ENCODE measurements at places on chromosomes 4 and X. TPM values are rescaled to one million over a fixed set of nuclear protein-coding genes. Genes with fewer than 3 reads are reported as not detected.

Gene CLDN2
- total RNA-seq = not detected

Gene CCNA2
- total RNA-seq = 45.3 TPM

Gene AFF2
- total RNA-seq = 1.1 TPM

Gene SPANXN3
- not detected for total RNA-seq

Gene NXF2B
- not detected for total RNA-seq

Gene USP17L30
- not detected for total RNA-seq

Gene DMRTC1
- not detected for total RNA-seq

Gene CORIN
- total RNA-seq = 0.63 TPM

- DNase-seq = no peak
Observed at GRCh38 chr4:178296669-178297068, 854.4 kb upstream of the AGA start.

- no peak for DNase-seq
Observed at GRCh38 chrX:43469391-43470054, 186.6 kb upstream of the MAOA start.

DNA sequence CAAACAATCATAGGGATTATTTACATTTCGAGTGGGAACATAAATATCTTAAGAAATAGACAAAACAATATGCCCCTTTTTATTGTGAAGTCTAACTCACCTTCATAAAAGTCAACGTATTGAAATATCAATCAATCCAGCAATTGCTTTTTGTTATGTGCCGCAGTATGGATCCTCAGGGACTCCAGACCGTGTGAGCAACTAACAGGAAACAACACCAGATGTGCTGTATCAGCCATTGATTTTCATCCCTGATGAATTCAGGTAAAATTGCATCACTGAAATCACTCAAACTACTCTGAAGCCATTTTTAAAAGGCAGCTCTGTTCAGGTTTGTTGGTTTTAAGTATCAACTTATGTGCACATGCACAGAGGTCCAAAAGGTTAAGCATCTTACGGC, 197.3 kb upstream of the FAT1 start:
- no peak for DNase-seq

- no peak for DNase-seq
Observed at GRCh38 chr4:98558471-98559169, 99.8 kb downstream of the TSPAN5 start.

- peak; percentile 42 for DNase-seq
Observed at GRCh38 chr4:108783665-108784463, 21.0 kb upstream of the ETNPPL start.

DNA sequence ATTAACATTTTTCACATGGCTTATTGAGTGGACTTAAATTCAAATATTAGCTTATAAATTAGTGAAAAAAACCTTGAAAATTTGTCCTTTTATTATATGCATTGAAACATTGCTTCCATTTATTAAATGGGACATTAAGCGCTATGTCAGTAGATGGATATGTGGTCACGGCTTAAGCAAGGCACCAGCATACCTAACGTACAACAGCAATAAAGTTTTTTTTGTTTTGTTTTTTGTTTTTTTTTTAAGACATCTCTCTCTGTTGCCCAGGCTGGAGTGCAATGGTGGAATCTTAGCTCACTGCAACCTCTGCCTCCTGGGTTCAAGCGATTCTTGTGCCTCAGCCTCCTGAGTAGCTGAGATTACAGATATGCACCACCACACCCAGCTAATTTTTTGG, 31.6 kb downstream of the PGM2 start:
- DNase-seq = no peak

DNA sequence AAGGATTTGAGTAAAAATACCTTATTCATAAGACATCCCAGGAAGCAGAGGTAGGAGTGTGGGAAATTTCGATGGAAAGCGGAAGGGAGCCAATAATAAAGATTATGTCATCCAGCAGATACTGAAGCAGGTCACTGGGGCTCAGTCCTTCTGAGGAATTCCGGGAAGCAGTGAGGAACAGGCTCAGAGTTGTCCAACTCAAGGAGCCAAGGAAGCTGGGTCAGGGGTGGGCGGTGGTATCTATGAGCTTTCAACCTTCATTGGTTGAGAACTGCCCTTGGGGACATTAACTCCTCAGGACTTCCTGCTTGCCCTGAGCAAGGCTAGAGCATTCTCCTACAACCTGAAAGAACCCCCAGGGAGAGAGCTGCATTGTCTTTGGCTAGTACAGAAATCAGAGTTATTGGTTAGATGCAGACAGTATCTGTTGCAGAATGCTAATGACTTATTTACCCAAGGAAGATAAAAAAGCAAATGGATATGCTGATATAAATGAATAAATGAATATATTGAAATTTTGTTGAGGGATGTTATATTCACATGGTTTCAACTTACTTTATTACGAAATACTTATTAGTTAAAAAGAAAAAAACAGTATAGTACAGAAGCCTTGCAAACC, 68.2 kb downstream of the DMP1 start:
- DNase-seq = no peak

GRCh38 chr4:16622826-16623225, 275.6 kb downstream of the LDB2 start:
- DNase-seq = no peak

GRCh38 chrX:121858867-121859647, 811.6 kb downstream of the GLUD2 start:
- no peak for DNase-seq

GRCh38 chr4:99696801-99697200, 39.2 kb upstream of the C4orf54 start:
- DNase-seq = no peak

DNA sequence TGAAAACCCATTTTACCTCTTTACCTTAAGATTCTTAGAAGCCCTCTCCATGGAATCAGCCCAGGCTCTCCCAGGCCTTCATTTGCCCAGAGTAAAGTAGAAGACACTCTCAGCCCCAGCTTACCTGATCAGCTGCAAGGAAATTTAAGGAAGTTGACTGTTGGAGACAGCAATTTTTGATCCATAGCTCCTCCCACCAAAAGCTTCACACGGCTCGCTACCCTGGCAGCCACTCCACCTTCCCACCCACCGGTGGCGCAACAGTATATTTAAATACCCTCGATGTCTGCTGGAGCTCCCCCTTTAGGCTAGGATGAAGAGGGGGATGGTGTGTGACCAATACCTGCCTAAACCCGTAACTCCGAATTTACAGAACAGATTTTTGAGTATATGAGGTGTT, 75.4 kb downstream of the MBNL3 start:
- DNase-seq = no peak

DNA sequence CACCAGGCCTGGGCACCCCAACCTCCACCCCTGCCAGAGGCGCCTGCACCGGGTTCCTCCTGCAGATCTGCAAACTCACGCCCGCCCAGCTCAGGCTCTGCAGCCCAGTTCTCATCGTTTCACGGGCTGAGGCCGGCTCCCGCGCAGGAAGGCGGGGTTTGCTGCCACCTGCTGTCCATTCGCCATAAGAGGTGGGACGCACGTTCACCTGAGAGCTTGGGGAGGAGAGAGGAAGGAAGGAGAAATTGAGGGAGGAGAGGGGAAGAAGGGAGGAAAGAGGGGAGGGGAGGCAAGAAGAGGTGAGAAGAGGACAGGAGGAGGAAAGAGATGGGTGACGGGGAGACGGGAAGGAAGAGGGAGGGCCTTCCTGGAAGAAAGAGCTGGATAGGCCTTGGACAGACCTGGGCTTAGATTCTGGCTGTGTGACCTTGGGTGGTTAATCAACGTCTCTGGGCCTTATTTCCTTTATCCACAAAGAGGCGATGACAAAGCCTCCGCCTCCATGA, 114.5 kb downstream of the ADRA2C start:
- peak; percentile 78 for DNase-seq

DNA sequence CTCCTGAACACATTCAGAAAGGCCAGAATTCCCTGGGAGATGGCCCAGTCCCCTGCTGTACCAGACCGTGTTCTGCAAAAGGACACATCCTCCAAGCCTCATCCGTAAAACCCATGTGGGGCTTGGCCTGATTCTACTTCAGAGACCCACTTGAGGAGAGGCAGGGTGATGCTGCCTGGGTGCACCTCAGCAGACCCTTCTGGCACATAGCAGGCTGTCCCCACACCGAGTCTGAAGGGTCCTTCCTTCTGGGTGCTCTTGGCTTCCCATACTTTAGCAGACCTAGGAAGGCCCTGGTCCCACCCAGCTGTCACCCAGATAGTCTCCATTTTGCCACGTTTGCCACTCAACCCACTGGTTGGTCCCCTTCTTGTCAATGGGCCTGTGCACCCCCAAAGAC, 270.1 kb upstream of the AGTR2 start:
- no peak for DNase-seq

GRCh38 chrX:63299596-63299995, 51.5 kb downstream of the SPIN4 start:
- DNase-seq = no peak

Measured in GM23248 (cell line).